MM.1S (cell line): ENCODE measurements at places on chromosomes 13 and 19.

DNA sequence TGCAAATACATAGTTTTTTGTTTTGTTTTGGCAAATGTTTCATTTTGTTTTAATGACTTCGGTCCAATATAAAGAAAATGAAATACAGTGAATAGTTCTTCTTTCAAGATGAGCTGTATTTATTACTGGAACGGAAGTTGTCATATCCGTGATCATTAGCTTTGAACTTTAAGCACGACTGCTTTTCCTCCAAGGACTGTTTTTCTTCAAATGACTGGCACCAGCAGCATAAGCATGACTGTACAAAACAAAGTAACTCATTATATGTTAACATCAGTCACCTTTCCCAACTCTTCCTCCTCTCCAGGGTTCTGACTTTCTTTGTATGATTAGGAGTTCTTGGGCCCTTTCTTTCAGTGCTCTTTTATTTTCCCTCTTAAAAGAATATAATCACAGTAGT, 20.5 kb downstream of the EDNRB start:
- DNase-seq = no peak

GRCh38 chr19:2469102-2469914, 6.6 kb upstream of the GADD45B start:
- DNase-seq = peak; percentile 90

- no peak for DNase-seq
These were observed 25.1 kb upstream of the CYP4F8 start for GRCh38 chr19:15589760-15590451.

DNA sequence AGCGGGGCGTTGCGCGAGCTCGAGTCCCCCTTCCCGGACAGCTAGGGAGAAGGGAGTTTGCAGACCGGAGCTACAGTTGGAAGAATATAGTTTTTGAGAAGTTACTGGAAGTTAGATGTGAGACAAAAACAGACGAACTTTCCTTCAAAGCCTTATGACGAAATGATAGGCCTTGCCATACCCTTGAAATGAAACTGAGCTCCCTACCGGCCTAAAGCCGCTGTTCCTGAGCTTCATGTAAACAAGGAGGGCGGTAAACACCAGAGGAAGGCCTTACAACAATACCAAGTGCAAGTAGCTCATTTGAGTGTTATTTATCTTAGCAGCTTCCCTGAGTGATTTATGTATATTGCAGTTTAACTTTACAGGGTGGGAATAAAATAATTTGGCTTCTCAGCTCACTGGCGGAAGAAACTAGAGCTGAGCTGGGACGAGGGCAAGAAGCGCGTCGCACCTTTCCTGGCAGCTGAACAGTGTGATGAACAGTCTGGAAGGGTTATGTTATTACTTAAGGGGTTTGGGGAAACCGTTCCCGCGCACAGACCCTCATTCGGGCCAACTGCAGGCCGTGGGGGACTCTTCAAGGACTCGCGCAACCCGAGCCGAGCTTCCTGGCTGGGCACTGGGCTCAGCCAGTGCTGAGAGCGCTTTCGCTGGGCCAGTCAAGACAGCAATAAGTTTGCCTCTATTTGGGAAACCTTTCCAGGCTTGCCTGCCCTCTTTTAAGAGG, 111.2 kb downstream of the KCNRG start:
- peak; percentile 30 for DNase-seq

- peak; percentile 48 for DNase-seq
These were observed 821 bp downstream of the TDRD3 start for GRCh38 chr13:60397704-60398378.

DNA sequence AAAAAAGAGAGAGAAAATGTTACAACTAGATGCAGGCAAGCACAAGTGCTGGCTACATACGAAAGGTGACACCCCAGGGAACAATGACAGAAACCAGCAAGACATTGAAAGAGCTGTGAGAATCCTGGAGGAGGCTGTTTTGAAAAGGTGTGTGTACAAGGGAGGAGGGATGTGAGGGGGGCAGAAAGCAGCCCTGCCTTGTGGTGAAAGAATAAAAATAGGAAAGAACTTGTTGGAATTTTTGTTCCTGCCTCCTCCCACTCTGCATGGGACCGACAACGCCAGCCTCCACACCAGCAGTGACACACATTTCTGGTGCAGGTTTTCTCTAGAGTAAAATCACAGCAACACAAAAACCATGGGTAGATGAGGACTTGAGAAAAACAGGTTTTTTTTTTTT, 1258.6 kb downstream of the PCDH9 start:
- no peak for DNase-seq

DNA sequence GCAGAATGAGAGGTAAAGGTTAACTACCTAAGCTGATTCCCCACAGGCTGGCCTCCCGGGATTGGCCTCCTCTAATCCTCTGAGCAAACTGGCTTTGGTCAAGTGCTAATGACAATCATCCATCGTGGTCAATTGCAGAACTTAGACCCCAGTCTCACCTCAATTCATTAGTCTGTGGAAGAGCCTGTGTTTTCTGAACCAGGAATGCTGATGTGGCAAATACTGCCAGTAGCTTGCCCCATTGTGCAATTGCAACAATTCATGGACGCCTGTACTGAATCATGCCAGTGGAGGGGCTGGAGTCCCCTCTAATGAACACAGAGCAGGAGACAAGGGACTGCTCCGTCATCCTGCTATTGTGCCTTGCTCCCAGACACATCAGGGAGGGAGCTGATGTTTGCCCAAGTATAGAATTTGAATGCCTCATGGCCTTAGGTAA, 1256.5 kb downstream of the EFNB2 start:
- DNase-seq = no peak

GRCh38 chr19:3760871-3761361, 576 bp downstream of the APBA3 start:
- peak; percentile 18 for DNase-seq

DNA sequence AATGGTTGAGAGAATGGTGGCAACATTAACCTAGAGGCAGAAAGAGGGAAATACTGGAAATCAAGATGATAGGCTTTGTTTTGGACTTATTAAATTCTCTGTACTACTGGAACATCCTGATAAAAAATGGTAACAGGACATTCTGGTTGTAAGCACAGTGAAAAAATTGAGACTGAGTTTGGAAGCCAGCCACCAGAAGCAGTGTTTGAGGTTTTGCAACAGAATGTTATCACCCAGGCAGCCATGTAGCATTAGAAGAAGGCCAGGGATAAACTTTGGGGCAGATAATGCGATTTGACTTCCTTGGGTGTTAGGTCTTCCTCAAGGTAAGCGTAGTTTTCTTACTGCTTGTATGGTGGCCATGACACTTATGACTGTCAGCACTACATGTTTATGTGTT, 307.4 kb downstream of the ATP8A2 start:
- no peak for DNase-seq

DNA sequence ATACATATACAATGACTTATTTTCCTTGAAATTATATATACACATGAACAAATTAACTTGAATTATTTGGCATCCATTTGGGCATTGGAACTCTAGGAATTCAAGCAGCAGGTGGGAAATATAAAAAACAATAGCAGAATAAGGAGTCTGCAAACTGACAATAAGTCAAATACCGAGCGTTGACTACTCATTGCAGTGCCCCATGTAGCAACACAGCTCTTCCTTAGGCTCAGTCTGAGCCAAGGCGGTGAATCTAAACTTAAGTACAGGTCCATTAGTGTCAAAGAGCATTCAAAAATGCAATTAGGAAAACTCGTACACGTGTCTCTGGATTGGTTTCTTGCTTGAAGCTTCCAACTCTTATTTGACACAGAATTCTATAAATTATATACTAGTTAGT, 462.5 kb upstream of the KLF12 start:
- no peak for DNase-seq

GRCh38 chr13:34654647-34655046, 287.4 kb upstream of the NBEA start:
- no peak for DNase-seq

DNA sequence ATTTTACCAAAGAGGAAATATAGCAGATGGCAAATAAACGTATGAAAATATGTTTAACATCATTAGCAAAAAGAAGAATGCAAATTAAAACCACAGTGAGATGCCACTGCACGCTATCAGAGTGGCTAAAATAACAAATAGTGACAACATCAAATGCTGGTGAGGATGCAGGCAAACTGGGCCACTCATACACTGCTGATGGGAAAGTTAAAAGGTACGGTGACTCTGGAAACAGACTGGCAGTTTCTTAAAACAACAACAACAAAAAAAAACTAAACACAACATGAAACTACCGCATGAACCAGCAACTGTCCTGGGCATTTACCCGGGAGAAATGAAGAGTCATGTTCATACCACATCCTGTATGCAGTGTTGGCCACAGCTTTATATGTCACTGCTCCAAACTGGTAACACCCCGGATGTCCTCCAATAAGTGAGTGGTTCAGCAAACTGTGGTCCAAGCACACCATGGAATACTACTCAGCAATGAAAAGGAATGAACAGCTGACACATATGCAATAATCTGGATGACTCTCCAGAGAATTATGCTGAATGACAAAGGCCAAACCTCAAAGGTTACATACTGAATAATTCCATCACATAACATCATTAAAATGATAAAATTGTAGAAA, 22.3 kb downstream of the EPS15L1 start:
- peak; percentile 90 for DNase-seq

- DNase-seq = no peak
These were observed 973.9 kb upstream of the PRR20A start for GRCh38 chr13:56166864-56167263.

- DNase-seq = no peak
These were observed 594 bp downstream of the ZNF559 start for GRCh38 chr19:9324584-9324962.

DNA sequence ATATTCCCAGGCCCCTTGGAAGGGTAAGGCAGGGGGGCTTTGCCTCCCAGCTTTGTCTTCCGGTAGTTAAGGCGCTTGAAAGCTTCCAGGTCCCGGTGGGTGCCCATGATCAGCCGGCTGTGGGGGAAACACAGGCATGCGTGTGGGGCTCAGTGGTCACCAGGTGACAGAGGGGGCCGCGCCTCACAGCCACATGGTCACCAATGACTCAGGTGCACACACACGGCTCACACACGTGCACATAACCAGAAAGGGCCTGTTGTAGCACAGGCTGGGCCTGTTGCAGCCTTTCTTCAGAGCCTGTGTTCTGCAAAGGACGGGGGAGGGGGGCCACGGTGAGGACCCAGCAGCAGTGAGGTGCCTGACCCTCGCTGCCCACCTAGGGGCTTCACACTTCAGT, 5.9 kb downstream of the NANOS3 start:
- no peak for DNase-seq

GRCh38 chr19:40419066-40419612, 6.0 kb upstream of the PRX start:
- DNase-seq = no peak

- DNase-seq = no peak
These were observed 118.4 kb downstream of the RAB20 start for GRCh38 chr13:110442930-110443621.

DNA sequence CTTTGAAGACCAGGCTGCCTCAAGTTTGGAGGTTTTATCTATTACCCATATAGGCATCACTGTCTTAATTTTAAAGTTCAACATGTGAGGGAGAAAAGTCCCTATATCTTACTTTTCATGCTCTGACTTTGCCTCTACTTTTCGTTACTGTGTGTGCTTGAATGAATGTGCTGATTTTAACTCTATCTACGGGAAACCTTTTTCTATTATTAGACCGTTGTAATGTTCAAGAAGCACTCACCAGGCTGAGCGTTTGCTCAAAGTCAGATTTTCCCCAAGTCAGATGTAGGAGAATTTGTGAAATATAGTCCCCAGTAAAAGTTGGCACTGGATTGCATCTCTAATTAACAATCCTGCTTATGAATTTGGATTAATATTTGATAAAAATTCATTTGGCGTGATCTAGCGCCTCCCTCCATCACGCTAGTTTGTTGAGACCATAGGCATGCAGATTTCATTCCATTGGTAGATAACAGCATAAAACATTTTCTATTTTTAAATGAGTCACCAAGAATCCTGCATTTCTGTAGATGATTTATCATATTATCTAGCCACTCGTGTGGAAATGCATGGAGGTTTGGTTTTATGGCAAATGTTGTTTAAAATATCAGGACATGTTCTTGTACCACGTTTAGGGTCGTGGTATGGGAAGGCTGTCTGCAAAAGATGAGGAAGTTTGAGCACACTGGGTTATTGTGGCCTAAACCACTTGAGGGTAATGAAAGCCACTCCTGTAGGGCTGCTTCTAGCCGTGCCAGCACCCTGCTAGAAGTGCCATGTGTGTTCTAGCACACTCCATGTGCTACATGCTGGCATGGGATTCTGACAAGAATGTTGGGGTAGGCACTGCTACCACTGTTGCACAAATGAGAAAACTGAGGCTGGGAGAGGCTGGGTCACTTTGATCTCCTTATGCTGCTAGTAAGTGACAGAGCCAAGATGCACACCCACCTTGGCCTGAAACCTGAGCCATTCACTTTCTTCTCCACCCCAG, 179.4 kb downstream of the FGF9 start:
- DNase-seq = no peak

GRCh38 chr13:39245688-39246087, 207.4 kb downstream of the NHLRC3 start:
- no peak for DNase-seq

- DNase-seq = no peak
These were observed 182.8 kb downstream of the LMO7 start for GRCh38 chr13:75818968-75819225.

GRCh38 chr19:56732976-56733375, 61.4 kb upstream of the ZNF835 start:
- peak; percentile 7 for DNase-seq

- no peak for DNase-seq
These were observed 2.5 kb upstream of the GARIN5A start for GRCh38 chr19:50478901-50479715.

DNA sequence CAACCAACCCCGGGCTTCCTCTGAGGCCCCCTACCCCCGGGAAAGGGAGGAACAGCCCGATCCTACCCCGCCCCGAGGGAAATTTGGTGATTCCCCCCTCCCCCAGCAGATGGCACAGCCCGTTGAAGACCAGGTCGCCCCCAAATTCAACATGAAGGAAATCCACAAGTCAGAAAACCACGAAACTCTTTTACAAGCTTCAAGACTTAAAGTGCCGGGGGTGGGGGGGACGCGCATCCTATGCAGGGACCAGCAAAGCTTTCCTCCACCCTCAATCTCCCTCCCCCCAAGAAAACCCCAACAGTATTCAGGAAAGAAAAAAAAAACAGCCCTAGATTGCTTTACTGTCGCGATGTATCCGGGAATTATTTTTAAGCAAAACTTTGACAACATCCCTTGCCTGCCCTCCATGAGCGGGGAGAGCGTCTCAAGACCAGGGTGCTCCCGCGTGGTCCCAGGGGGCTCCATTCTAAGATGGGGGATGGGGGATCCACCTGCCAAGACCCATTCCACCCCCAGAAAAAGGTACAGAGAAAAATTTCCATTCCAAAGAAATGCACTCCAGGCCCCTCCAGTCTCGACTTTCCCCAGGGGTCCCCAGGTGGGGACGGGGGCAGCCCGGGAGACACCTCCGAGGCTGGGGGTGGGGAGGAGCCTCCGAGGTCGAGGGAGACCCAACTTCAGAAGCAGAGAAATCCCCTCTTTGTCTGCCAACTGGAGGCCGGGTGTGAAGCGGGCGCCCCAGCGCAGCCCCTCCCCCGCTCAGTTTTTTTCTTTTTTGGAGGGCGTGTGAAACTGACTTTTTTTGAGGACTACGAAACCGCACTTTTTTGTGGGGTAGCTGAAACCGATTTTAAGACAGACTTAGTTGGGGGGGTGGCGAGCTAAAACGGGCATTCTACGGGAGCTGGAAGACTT, 1.5 kb downstream of the TCF3 start:
- peak; percentile 94 for DNase-seq
